Heart right ventricle (tissue), 16 donors: ENCODE measurements at places on chromosomes 7 and 10.

GRCh38 chr7:140165422-140165821 is 11.4 kb downstream of the KDM7A start:
- no peak for DNase-seq

DNA sequence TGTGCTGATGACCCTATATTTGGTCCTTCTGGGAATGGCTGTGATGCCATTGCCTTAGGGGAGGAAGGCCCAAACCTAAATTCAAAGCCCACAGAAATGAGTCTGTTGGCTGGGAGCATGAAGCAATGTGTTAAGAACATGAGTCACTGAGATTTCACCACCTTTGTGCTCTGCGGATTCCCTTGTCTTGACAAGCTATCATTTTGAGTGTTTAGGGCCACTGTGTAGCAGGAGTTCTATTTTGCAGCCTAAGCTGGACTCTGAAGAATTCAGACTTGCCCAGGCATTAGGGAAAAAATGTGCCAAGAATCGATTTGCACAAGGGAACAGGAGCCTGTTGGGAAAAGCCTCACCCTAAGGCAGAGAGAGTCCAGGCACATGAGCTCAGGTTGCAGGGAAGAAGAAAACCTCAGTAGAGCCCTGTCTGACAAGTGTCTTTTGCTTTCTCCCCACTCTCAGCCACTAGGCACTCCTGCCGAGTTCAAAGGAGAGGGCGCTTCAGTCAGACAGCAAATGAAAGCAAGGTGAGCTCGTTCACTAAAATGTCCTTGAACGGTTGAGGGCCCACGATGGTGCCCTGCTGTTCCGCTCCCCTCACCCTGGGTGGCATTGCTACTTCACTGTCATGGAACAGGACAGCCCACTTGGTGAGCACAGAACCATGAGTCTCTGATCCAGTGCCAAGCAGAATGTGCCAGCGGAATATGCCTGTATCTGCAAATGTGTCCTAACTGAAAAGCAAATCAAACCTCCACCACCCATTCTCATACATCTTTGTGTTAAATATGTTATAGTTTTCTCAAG is 93.6 kb downstream of the PRLHR start:
- no peak for DNase-seq

GRCh38 chr10:70119197-70119596 is 13.4 kb downstream of the AIFM2 start:
- no peak for DNase-seq

GRCh38 chr7:70355198-70356020 is 757.1 kb downstream of the AUTS2 start:
- DNase-seq = no peak

GRCh38 chr7:92653136-92653535 is 62.9 kb upstream of the FAM133B start:
- DNase-seq = no peak

DNA sequence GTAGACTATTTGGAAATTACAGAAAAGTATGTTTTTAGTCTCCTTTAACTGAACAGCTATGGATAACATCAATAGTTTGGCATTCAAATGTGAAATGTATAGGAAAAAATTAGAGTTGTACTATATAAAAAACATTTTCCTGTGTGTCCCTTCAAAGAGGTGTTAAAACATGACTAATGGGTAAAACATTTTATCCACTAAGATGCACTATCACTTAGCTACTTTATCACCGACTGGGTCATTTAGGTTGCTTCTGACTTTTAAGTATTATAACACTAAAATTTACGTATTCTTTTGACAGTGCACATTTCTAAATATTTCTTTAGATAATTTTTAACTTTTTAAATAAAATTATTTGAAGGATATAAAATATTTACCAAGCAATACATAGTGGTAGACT is 77.6 kb downstream of the UBE2H start:
- no peak for DNase-seq

GRCh38 chr7:106070201-106070551 is 41.9 kb downstream of the SYPL1 start:
- DNase-seq = no peak

GRCh38 chr7:120949393-120949911 is 1.1 kb upstream of the ING3 start:
- no peak for DNase-seq

DNA sequence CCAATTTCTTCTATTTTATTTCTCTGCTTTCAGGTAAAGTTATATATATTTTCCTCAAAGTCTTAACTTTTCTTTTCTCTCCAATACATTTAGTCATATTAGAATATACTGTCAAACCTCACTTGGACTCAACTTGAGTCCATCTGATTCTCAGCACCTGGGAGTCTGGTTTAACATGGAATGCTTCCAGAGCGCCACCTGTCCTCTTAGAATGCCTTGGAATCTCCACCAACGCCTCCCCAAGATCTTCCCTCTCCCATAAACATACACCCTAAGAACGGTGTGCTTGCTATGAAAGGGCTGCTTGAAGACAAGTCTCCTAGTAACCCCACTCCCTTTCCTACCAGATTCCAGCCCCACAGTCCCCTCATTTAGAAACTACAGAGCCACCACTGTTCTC is 229.1 kb upstream of the MKLN1 start:
- no peak for DNase-seq

- DNase-seq = no peak
These were observed 172.2 kb downstream of the SH2D4B start for GRCh38 chr10:80709866-80710265.
